Osteoblast (primary cell): ENCODE measurements at places on chromosomes 7 and 10. TPM values are rescaled to one million over a fixed set of nuclear protein-coding genes. Genes with fewer than 3 reads are reported as not detected.
A peak's percentile ranks its signal among the peaks of the same experiment; 100 is the strongest.

Gene ELN
- 69.1 and 113 TPM in 2 replicates for total RNA-seq

- no peak for DNase-seq
Observed at GRCh38 chr7:82347808-82348207, 95.8 kb downstream of the CACNA2D1 start.

GRCh38 chr10:123678376-123678775, 12.2 kb downstream of the GPR26 start:
- no peak for DNase-seq

Gene CCDC146
- 2.4 and 5.1 TPM in 2 replicates for total RNA-seq

GRCh38 chr7:587767-588166, 68.1 kb upstream of the PDGFA start:
- DNase-seq: no peak

Gene DGKI
- 19.2 and 23.3 TPM in 2 replicates for total RNA-seq

DNA sequence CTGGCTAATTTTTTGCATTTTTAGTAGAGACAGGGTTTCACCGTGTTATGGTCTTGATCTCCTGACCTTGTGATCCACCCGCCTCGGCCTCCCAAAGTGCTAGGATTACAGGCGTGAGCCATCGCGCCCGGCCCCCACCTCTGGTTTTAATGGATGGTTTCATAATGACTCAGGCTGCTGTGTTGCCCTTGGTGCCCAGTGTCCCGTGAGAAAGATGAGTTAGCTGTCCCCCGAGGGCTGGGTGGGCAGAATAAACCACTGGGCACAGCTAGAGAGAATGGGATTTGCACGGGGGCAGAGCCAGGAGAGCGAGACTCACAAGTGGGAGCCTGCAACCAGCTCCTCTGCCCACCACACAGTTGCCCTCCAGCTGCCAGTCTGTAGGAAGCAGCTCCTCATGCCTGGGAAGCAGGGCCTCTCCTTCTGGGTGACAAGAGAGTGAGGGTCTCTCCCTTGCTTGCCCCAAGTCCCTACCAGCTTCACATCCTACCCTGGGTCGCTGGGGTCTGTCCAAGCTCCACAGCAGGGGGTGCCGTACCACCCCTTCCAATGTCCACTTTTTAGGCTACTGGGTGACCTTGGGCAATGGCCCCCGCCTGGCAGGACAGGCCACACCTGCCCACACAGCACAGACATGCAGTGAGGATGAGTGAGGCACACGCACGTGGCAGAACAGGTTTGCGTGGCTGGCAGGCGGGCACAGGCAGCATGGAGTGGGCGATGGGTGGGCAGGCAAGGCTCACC, 16.1 kb upstream of the NDST2 start:
- peak; percentile 95 for DNase-seq

- no peak for DNase-seq
Observed at GRCh38 chr7:111103678-111104274, 12.8 kb downstream of the LRRN3 start.

Gene LIPK
- not detected in 2 replicates for total RNA-seq

- peak; percentile 13 for DNase-seq
Observed at GRCh38 chr7:7263297-7264230, 81.2 kb downstream of the C1GALT1 start.

DNA sequence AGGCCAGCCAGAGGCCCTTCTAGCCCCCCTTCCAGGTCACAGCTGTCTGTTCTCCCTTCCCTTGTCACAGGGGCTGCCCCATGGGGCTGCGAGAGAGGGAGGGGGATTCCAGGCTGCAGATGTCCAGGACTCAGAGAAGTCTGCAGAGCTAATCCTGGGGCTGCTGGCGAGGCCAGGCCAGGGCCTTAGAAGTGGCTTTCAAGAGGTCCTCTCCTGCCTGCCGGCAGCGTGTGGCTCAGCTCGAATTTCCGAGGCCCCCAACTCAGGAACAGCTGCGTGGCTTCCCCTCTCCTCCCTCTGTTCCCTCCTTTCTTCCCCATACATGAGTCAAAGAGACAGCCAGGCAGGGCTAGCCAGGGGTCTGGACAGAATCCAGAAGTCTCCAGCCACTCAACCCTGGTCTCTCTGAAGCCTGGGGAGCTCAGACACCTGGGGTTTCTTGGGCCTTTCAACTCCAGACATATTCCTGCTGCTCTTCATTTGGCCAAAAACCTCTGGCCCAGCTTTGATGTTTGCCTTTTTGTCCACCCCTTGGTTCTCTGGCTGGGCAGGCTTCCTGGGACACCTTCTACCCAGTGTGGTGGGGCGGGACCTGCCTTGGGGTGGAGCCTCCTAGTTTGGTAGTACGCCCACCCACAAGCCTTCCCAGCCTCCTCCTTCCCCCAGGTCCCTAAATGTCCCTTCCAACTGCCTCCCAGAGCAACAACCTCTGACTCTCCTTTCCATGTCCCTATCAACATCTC, 21.8 kb upstream of the EIF5AL1 start:
- DNase-seq: peak; percentile 80

Gene EXOSC1
- total RNA-seq: 40.2 and 47.4 TPM in 2 replicates

GRCh38 chr10:119143657-119144056, 21.9 kb downstream of the SFXN4 start:
- DNase-seq: no peak

Gene MMRN2
- total RNA-seq: 1.1 and 3.5 TPM in 2 replicates

DNA sequence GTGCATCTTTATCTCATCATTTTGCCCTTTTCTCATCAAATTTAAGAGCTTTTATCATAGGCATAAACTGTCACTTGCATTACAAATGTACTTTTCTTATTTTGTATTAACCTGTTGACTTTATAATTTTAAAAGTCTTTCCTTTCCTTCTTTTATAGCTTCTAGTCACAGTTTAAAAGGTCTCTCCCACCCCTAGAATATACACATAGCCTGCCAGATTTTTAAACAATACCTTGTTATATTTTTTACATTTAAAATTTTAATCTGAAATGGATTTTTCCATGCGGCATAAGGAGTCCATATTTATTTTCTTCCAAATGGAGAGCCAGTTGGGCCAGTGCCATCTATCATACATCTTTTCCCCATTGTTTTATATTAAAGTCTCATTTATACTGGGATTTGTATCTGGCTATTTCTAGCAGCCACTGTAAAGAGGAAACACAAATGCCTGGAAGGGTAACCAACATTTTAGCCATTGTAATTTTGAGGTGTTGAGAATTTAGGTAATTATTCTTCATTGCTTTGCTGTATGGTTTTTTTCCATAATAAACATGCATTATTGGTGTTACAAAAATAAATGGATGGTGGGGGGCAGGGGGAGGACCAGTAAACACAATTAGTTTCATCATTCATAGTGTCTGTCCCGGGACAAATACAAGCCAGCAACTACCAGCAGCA, 92.8 kb downstream of the CCDC71L start:
- peak; percentile 35 for DNase-seq

GRCh38 chr10:35635576-35635975, 6.5 kb downstream of the FZD8 start:
- DNase-seq: peak; percentile 78

Gene C10orf105
- under 0.01 TPM in 1 of 2 replicates, not detected in the other for total RNA-seq

GRCh38 chr10:79153745-79154144, 85.0 kb downstream of the ZMIZ1 start:
- no peak for DNase-seq

DNA sequence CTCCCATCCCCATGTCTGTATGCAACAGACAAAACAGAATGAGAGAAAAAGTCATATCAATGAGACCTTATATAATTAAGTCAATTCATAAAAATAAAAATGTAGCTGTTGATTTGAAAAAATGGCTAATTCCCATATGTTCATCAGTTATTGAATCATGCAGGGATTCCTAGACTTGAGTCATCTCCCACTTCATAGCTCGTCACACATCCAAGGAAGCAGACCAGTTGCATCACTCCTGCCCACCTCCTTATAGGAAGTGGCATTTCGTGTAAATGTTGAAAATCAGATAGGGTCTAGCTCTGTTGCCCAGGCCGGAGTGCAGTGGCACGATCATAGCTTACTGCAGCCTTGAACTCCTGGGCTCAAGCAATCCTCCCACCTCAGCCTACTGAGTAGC, 56.1 kb upstream of the SH2B2 start:
- no peak for DNase-seq

Gene ZPBP
- not detected in 2 replicates for total RNA-seq

DNA sequence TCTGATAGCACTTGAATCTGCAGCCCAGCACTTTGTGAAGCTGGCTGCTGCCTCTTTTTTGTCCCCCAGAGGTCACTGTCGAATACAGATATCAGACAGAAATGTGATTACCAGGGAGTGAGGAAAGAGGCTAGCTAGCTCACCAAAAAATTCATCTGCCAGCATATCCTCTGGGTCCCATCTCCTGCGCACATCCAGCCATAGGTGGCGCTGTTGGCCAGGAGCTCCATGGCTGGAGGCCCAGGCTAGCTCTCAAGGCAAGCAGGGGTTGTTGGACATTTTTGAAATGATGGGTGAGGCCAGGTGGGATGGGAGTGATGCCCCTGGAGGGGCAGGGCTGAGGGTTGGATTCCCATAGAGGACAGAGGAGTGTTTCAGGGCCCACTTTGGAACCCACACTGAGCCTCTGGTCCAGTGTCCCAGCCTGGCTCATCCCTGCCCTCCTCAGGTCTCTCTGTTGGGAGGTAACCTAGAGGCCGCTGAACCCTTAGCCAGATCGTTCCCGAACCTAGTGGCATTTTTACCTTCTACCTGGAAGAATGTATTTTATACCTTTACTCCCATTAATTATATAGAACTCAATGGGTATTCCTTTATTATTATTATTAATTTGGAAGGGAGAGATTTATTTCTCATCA, 14.8 kb downstream of the DPCD start:
- DNase-seq: peak; percentile 91

- DNase-seq: no peak
Observed at GRCh38 chr10:28738200-28738599, 60.9 kb downstream of the BAMBI start.

- DNase-seq: no peak
Observed at GRCh38 chr7:3399858-3400257, 98.8 kb downstream of the SDK1 start.

Gene RSPH10B2
- under 0.01 TPM in 1 of 2 replicates, not detected in the other for total RNA-seq

- DNase-seq: no peak
Observed at GRCh38 chr10:55400075-55400849, 599.2 kb upstream of the PCDH15 start.

DNA sequence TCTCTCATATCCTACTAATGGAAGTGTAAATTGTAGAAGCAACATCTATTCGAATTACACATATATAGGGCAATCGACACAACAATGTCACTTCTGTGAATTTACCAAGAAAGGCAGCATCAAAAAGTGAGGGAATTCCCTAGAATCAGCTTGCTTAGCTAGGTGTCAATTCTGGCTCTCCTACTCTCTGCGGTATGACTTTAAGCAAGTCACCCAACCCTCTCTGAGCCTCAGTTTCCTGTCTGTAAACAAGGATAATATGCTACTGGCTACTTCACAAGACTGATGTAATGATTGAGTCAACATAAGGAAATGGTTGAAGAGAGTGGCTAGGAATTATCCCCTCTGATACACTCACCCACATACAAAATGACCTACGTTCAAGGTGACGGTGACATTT, 19.4 kb downstream of the CCDC6 start:
- DNase-seq: no peak

- DNase-seq: peak; percentile 75
Observed at GRCh38 chr10:43257347-43258210, 9.3 kb downstream of the RASGEF1A start.

- DNase-seq: peak; percentile 93
Observed at GRCh38 chr7:27147199-27148030, at the start of gene HOXA6. TSS of gene HOXA6 (minus strand) at chr7:27147774. CDS start at chr7:27147749, 25 bp downstream.

GRCh38 chr7:97480772-97481390, 251.0 kb upstream of the TAC1 start:
- DNase-seq: peak; percentile 48

DNA sequence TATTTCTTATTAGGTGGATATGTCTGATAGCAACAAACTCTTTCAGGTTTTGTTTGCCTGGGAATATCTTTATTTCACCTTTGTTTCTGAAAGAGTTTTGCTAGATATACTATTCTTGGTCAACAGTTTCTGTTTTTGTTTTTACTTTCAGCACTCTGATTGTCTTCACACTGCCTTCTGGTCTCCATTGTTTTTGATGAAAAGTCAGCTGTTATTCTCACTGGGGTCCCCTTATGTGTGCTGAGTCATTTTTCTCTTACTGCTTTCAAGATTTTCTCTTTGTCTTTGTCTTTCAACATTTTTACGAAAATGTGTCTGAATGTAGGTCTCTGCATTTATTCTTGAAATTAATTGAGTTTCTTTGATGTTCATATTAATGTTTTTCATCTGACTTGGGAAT, 15.2 kb upstream of the RASSF4 start:
- no peak for DNase-seq

Gene NPSR1
- not detected in 2 replicates for total RNA-seq

- no peak for DNase-seq
Observed at GRCh38 chr10:103127241-103127640, 65.8 kb downstream of the NT5C2 start.

Gene EVX1
- not detected in 2 replicates for total RNA-seq

- no peak for DNase-seq
Observed at GRCh38 chr10:117569610-117570390, 27.3 kb downstream of the EMX2 start.

GRCh38 chr7:87318741-87319140, 26.7 kb upstream of the CROT start:
- DNase-seq: no peak

GRCh38 chr10:73110345-73110849, at the start of gene NUDT13:
TSS of gene NUDT13 (plus strand) at chr10:73110455. CDS start at chr10:73114366, 3,911 bp downstream.
- peak; percentile 95 for DNase-seq

DNA sequence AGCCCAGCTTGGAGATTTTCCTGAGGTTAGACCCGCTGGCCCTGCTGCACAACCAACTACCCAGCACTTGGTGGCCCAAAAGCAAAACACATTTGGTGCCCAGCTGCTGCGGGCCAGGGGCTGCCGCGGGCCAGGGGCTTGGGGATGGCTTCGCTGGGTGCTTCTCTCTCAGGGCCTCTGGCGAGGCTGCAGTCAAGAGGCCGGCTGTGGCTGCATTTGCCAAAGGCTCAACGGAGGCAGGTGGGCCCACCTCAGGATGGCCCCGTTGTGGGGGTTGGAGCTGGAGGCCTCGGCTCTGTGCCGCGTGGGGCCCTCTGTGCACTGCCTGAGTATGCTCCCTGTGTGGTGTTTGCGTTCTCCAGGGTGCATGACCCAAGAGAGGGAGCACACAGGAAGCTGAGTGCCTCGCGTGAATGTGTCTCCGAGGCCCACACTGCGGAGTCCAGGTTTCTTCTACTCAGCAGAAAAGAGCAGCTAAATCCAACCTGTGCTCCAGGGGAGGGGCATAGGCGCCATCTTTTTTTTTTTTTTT, 17.5 kb upstream of the UBE3C start:
- DNase-seq: no peak
